ENCODE measurements at places on chromosomes 16 and 17.

- no peak for DNase-seq
These were observed 138.1 kb downstream of the SHISA9 start for GRCh38 chr16:13039526-13039925.

GRCh38 chr16:66846831-66847230 lies 2.6 kb downstream of the CA7 start:
- DNase-seq = no peak

GRCh38 chr16:70467113-70467512 lies 12.7 kb downstream of the FCSK start:
- DNase-seq = no peak

DNA sequence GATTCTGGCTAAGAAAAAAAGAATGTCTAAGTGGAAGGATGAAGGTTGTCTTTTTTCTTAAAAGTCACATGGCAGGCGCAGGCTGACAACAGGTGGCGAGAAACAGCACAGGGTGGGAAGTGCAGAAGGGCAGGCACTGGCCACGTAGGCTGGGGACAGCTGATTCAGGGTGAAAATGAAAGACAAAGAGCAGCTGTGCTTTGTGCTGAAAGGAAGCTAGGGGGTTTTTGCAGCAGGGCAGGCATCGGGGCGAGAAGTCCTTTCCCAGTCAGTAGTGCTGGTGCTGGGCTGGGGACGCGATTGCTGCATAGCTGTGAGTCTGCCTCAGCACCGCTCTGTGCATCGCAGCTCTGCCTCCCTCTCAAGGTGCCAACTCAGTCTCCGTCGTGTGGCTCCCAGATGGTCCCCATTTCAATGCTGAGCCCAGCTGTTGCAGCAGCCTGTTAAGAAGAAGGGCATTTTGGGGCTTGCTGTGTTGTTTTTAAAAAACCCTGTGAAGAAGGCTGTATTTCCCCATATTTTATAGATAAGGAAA lies 183.1 kb upstream of the CCL2 start:
- no peak for DNase-seq

DNA sequence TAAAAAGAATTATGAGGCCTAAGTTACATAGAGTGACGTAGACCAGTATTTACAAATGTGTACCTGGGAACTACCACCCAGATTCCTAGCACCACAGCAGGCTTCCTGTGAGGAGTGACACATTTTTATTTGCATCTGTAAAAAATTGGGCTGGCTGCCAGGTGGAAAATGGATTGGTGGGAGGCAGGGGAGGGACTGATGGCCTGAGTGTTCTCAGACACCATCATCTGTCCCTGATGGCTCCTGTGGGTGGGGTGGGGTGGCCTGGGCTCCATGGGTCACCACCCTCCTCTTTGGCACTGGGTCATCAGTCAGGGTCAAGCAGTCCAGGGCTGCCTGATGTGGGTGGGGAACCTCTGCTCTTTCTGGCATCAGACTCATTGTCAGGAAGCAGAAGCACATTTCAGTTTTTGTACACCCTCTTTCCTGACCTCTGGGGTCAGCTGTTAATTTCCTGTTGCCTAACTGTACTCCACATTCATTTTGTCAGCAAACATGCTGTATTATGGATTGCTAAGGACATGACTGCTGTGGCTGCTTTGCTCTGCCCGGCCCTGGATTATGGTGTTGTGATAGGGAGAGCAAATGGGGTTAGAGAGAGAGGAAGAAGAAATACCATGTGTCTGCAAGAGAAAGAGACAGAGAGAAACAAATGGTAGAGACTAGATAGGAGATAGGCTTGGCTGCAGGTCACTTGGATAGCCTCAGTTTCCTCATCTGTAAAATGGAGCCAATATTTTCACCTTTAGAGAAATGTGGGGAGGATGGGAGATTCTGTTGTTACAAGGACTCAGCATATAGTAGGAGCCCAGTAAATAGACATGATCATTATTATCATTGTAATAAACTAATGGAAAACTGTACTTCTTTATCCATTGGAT lies 11.6 kb upstream of the MFAP4 start:
- DNase-seq = no peak

DNA sequence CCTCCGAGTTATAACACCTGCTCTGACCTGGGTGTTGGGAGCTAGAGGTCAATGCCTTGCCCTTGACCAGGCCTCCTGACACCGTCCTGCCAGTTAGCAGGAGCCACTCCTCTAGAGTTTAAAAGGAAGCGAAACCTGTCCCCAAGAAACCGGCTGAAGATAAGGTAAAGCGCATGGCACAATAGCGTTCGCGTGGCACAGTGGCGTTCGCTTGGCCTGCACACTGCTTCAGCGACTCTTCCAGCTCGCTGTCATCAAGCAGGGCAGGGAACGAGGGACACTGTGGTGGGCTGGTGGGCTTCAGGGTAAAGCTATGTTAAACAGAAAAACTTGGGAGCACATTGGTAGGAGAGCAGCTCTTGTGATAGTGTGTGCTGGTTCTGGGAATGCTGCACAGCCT lies 28.2 kb upstream of the ETV4 start:
- no peak for DNase-seq

DNA sequence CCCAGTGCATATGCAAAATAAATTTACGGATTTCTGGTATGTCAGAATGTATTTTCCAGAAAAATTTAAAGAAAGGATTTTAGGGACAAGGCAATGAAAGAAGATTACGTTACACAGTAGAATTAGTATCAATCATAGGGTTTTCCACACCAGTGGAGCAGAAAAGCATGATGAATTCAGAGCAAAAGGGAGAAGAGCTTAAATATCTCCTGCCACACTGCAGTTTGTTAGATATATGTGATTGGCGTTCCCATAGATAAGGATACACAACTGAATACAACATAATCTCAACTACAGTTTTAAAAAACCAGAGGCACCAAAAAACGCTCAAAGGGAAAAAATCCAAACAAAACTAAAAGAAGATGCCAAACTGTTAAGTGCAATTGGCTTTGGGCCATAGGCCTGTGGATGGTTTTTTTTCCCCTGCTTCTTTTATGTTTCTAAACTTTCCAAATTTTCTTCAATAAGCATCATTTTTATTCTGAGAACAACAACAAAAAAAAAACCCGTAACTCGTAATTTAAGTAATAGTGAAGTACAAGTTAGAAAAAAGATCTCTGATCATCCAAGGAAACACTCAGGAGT lies 22.3 kb downstream of the MARF1 start:
- DNase-seq = no peak

DNA sequence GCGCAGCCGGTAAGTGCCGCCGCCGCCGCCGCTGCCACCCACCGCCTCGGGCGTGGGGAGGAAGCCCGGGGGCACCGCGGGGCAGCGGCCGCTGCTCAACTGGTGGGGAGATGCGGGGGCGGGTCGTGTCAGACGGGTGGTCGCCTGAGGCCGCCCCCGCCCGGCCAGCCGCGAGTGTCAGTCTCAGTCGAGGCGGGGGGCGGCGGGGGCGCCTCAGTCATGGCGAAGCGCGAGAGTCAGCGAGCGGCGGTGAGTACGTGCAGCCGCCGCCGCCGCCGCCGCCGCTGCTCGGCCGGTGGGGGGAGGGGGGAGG lies 76.2 kb downstream of the CHD9 start:
- no peak for DNase-seq

DNA sequence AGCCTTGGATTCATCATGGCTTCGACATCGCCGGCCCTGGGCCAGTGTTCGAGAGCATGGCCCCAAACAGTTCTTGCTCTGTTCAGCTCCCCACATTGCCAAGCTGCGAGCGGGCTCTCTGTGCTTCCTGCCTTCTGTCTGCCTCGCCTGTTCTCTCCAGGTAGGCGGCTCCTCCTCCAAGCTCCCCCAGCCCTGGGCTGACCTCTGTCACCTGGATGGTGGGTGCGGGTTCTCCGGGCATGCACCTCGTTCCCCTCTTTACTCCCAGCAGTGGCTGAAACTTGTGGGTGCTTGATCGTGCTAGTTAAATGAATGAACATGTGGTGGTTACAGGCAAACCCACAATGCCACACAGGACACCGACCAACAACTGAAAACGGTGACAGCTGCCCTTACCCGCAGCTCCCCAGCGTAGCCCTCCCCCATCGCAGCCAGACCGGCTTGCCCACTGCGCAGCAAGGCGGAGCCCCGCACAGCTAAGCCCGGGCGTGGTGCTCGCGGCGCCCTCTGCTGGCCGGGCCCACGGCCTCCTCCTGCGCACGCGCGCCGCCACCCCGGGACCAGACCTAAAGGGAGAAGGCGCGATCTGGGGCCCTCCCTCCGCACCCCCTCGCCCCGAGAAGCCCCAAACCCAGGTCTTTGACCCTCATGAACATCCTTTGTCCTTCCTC lies 23.0 kb upstream of the EIF1 start:
- peak; percentile 87 for DNase-seq

DNA sequence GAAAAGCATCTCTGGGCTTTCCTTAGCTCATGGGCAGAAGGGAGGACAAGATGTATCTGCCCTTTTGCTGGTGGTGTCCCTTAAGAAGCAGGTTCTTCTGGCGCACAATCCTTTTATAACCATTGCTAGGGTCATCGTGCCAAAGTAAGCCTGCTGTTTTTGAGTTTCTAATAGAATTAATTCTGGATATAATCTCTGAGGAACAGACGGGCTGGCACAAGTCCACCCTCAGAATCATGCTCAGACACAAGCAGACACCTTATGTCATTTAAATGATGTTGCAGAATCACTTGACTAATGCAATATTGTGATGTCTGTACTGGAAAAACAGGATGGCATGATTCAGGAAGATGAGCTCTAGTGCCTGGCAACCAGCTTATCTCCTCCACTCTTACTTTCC lies 18.8 kb upstream of the MMD start:
- no peak for DNase-seq

DNA sequence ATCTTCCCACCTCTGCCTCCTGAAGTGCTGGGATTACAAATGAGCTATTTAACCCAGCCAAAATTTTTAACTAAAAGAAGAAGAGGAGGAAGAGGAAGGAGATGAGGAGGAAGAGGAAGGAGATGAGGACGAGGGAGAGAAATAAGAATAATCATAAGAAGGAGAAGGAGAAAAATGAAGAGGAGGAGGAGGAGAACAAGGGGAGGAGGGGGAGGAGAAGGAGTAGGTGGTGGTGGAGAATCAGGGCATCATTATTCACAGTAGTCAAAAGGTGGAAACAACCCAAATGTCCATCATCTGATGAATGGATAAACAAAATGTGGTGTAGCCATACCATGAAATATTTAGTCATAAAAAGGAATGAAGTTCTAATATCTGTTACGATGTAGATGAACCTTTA lies 21.2 kb upstream of the MGAT5B start:
- no peak for DNase-seq

- no peak for DNase-seq
These were observed 10.3 kb upstream of the LGALS9 start for GRCh38 chr17:27620721-27621120.

DNA sequence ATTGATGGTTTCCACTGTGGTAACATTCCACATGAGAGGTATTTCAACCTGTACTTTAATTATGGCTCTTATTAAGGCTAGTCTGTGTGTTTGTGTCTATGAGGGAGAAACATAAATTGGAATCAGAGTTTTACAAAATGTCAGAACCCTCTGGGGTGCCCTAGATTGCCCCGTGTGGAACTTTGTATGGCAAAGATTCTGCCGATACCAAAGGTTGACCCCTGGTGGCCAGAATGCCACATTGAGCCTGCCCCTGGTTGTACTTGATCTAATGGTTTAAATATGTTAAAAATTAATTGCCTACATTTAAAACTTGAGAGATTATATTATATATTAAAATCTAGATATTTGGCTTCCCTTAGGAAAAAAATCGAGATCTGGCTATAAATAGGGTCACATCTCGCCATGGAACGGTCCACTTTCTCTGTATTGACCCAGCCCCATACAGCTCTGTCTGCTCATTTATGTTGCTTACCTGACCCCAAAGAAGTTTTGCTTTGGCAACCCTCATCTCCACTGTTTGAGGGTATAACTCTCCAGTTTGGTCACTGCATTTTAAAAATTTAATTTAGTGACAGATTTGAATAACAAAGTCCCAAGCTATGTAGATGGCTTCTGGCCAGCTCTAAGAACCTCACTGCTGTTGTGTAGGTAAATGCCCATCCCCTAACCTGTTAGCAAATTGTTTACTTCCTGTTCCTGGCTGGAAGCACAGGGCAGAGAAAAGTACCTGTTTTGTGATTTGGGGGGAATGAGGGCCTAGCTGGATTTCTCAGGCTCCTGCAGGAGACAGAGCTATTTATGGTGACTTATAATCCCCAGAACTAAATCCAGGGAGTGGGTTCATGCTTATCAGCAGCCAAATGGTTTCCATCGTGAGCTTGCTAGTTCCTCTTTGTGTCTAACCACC lies 95.0 kb downstream of the PLCG2 start:
- DNase-seq = peak; percentile 59

GRCh38 chr17:4142107-4142900 lies 526 bp downstream of the ZZEF1 start:
- peak; percentile 37 for DNase-seq

- DNase-seq = no peak
These were observed 4.0 kb downstream of the NOG start for GRCh38 chr17:56597495-56597990.

- DNase-seq = no peak
These were observed 29.8 kb downstream of the KIAA0513 start for GRCh38 chr16:85057212-85057889.

- no peak for DNase-seq
These were observed 1.4 kb downstream of the ARSG start for GRCh38 chr17:68292689-68293040.

DNA sequence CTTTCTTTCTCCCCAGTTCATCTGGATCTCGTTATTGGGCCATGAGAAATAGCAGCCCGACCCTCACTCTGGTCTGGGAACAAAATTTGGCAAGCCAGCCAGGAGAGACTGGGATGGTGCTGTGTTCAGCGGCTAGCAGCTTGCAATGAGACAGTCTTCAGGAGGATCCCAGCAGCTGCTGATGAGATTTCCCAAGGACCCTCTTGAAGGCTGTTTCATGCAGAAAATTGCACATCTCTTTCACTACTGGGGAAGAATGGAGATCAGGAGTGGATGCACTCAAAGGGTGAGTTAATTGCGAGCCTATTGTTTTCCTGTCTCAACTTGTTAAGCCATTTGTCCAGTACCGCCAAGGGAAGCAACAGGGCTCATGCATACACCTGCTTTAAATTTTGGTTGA lies 5.5 kb upstream of the COIL start:
- DNase-seq = no peak

DNA sequence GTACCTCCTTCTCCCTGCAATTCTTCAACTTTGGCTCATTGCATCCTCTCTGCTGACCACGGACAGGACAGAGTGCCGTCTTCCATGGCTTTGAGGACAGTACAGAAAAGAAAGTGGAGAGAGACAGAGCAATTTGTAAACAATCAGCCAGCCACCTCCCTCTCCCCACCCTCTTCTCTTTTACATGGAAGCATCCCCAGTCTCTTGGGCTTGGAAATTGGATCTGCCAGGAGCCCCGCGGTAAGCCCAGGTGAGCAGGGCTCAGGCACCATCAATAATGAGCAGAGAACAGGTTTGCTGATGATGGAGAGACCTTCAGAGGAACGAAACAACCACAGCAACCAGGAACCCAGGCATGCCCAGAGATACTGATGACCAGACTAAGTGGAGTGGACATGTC lies 194.9 kb upstream of the TNRC6C start:
- DNase-seq = no peak

GRCh38 chr16:48487287-48487686 lies 102.1 kb upstream of the SIAH1 start:
- DNase-seq = no peak

- no peak for DNase-seq
These were observed 30.0 kb downstream of the ANKFY1 start for GRCh38 chr17:4233668-4234258.

Data from activated gamma-delta T cell treated with Interleukin-2 at 50 U/mL for 16 hours (primary cell).